ENCODE measurements at places on chromosomes 1 and 21. TPM values are rescaled to one million over a fixed set of nuclear protein-coding genes. Genes with fewer than 3 reads are reported as not detected.

OR10J1 gene
- not detected for total RNA-seq

AXDND1 gene
- 0.17 TPM for total RNA-seq

LCE1B gene
- not detected for total RNA-seq

ESRRG gene
- total RNA-seq, result 0.29 TPM

SLC5A9 gene
- not detected for total RNA-seq

RGS1 gene
- total RNA-seq, result not detected

PLEKHA6 gene
- 2.3 TPM for total RNA-seq

CLCN6 gene
- total RNA-seq, result 22.5 TPM

MRPS15 gene
- 66.7 TPM for total RNA-seq

ZNF691 gene
- 10.5 TPM for total RNA-seq

SLAMF9 gene
- total RNA-seq, result not detected

COL18A1 gene
- total RNA-seq, result 69.7 TPM

HLX gene
- total RNA-seq, result 2.6 TPM

FNDC5 gene
- 0.87 TPM for total RNA-seq

TRMT13 gene
- total RNA-seq, result 21.4 TPM

NHLH2 gene
- not detected for total RNA-seq

TNFAIP8L2 gene
- not detected for total RNA-seq

TSTD1 gene
- 34.8 TPM for total RNA-seq

JAM2 gene
- total RNA-seq, result 1.5 TPM

RABGGTB gene
- 79.8 TPM for total RNA-seq

RNU1-4 gene
- total RNA-seq, result under 0.01 TPM

ICOSLG gene
- total RNA-seq, result under 0.01 TPM

DAP3 gene
- total RNA-seq, result 62.5 TPM

PCBP3 gene
- total RNA-seq, result 1.9 TPM

TMEM52 gene
- total RNA-seq, result 0.15 TPM

UBXN10 gene
- under 0.01 TPM for total RNA-seq

BRINP3 gene
- not detected for total RNA-seq

AMIGO1 gene
- 3.6 TPM for total RNA-seq

PADI4 gene
- not detected for total RNA-seq

PFKFB2 gene
- total RNA-seq, result 5.3 TPM

PCP4 gene
- total RNA-seq, result not detected

OR2L13 gene
- not detected for total RNA-seq

DEPDC1 gene
- 35.5 TPM for total RNA-seq

IPO13 gene
- total RNA-seq, result 18.3 TPM

S100A7 gene
- not detected for total RNA-seq

TMIGD3 gene
- not detected for total RNA-seq

MANEAL gene
- total RNA-seq, result 1.8 TPM

CACNA1S gene
- total RNA-seq, result not detected

RUNX1 gene
- total RNA-seq, result 16.0 TPM

TNFRSF4 gene
- total RNA-seq, result under 0.01 TPM

ALG14 gene
- total RNA-seq, result 2.8 TPM

CTSE gene
- not detected for total RNA-seq

CYP4A11 gene
- not detected for total RNA-seq

SPRR2G gene
- not detected for total RNA-seq

C4BPA gene
- total RNA-seq, result not detected

CCDC185 gene
- total RNA-seq, result 0.17 TPM

NBPF11 gene
- 5.0 TPM for total RNA-seq

EVI5 gene
- total RNA-seq, result 30.3 TPM

SPRR5 gene
- total RNA-seq, result not detected

SPRR1A gene
- total RNA-seq, result not detected

CYP4X1 gene
- 0.17 TPM for total RNA-seq

BEST4 gene
- total RNA-seq, result 0.33 TPM

FCRL2 gene
- not detected for total RNA-seq

COL6A2 gene
- total RNA-seq, result 2,867 TPM
